ENCODE measurements at places on chromosomes 11 and 22. TPM values are rescaled to one million over a fixed set of nuclear protein-coding genes. Genes with fewer than 3 reads are reported as not detected.

DNA sequence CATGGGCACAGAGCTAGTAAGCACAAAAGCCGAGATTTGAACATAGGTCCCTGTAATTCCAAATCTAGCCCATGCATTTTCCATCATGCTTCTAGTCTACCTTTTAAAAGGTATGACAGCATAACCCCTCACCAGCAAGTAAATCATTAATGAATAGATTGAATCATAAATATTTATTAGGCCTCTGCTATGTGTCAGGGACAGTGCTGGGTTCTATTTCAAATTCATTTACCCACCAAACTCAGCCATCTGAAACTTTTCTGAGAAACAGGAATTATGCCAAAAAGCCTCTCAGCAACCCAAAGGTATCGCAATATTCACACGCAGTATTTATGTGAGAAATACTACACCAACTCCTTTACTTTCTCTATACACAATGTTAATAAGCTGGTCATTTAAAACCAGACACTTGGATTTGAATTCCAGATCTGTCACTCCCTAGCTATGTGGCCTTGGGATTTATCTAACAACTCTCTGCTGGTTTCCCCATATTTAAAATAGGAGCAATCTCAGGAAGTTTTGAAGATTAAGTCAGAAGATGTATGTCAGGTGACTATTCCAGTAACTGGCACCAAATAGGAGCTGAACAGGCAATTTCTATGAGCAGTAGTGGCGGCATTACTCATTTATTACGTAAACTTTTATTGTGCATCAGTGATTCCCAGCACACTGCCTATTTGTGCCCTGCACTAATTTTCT, 191.4 kb downstream of the TENM4 start:
- no peak for DNase-seq

MTMR2 gene
- 4.9 TPM for total RNA-seq

SLC39A13 gene
- total RNA-seq: 7.0 TPM

DNA sequence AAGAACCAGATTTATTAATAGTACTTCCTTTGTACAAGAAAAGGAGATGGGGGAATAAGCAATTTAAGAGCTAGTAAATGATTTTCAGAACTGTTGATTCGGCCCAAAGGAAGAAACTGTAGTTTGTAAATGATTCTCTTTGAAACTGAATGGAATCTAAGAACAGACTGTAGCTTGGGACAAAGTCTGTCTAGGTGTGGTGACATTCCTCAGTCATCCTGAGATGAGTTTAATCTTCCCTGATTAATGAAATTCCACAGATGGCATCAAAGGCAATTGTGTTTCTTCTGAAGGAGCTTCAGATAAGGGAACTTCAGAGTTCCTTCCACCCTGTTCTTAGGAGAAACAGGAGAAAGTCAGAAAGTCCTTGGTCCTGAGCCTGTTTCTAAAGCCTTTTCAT, 2095.9 kb downstream of the LRRC4C start:
- DNase-seq: no peak

DNA sequence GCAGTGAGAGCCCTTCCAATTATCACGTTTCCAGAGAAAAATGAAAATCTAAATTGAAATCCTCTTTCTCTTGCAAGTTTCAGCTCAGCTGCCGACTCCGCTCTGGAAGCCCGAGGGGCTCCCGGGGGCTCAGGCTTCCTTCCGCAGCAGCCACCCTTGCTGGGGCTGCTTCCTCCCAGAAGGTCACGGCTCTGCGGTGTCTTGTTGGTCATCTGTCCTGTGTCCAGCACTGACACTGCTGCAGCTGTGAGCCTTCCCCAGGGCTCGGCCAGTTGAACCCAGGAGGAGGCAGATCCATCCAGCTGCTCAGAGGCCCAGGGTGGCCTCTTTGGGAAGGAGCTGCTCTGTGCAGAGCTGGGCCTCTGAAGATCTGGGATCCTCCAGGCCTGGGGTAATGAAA, 1337.2 kb downstream of the TBC1D22A start:
- no peak for DNase-seq

Data from stomach (tissue), 19 donors.